Stimulated activated CD8-positive, alpha-beta memory T cell treated with anti-CD3 and anti-CD28 coated beads, Interleukin-4, amount 100 ng/mL, for 24 hours (primary cell): ENCODE measurements at places on chromosomes 7 and 10.

DNA sequence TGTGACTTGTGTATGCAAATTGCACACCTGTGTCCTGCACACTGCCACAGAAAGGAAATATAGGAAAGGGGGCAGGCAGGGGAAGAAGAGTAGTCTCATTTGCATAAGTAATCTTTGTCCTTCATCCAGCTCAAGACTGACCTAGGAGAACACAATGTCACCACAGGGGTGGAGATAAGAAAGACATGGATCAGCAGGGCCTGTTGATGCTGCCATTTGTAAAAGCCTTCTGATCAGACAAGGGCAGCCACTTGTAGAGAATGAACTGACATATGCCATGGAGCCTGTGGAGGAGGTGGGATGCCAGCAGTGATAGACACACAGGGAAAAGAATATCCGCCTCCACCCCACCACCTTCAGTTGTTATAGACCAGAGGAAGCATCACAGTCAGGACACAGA lies 528.9 kb downstream of the HTR7 start:
- DNase-seq, result no peak

- no peak for DNase-seq
Measured at GRCh38 chr7:36010656-36011587, 142.1 kb upstream of the EEPD1 start.

GRCh38 chr7:120993553-120994191 lies 5.2 kb downstream of the CPED1 start:
- DNase-seq, result no peak

DNA sequence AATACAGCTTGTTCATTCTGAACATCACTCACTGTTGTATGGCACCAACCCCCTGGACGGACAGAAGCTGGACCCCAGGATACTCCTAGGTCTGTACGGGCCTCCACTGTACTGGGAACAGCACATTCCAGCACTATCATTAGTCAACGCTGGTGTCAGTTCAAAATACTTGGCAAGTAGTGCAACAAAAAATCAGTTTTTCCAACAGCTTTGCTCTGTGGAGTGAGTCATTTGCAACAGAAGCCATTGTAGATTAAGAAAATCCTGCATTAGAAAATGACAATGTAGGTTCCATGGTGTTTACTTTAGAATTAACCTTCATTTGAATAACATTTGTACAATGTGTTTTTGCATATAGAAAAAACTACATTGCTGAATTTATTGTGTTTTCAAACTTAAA lies 266.6 kb downstream of the HDAC9 start:
- no peak for DNase-seq

DNA sequence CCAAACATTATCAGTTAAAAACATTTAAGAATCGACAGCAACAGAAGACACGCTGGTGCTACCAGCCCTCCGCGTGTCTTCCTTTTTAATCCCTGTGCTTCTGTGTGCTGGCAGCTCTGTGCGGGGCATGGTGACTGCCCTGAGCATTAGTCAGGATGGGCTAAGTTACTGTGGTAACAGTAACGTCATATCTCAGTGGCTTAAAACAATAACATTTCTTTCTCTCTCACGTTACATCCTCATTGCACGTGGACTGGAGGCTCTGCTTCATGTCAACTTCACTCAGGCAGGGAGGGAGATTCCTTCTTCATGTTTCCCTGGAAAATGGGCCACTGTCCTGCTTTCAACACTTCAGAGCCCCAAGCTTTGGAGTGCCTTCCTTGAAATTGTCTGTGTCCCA lies 378.5 kb downstream of the CCSER2 start:
- no peak for DNase-seq

GRCh38 chr7:25790963-25791362 lies 361.0 kb upstream of the NFE2L3 start:
- DNase-seq, result no peak

- DNase-seq, result no peak
Measured at GRCh38 chr7:52764492-52765169, 270.8 kb upstream of the POM121L12 start.

- no peak for DNase-seq
Measured at GRCh38 chr10:63376560-63377304, 89.0 kb downstream of the JMJD1C start.

- no peak for DNase-seq
Measured at GRCh38 chr7:129606803-129607202, 4.7 kb upstream of the NRF1 start.
